Stimulated activated CD8-positive, alpha-beta memory T cell treated with anti-CD3 and anti-CD28 coated beads, Interleukin-2, amount 100 ng/mL, for 1 hour (primary cell): ENCODE measurements at places on chromosomes 7 and 10.

GRCh38 chr7:924541-925231 is 29.8 kb downstream of the ADAP1 start:
- no peak for DNase-seq

- DNase-seq, result no peak
Observed at GRCh38 chr7:129168231-129169021, 20.0 kb upstream of the SMO start.

DNA sequence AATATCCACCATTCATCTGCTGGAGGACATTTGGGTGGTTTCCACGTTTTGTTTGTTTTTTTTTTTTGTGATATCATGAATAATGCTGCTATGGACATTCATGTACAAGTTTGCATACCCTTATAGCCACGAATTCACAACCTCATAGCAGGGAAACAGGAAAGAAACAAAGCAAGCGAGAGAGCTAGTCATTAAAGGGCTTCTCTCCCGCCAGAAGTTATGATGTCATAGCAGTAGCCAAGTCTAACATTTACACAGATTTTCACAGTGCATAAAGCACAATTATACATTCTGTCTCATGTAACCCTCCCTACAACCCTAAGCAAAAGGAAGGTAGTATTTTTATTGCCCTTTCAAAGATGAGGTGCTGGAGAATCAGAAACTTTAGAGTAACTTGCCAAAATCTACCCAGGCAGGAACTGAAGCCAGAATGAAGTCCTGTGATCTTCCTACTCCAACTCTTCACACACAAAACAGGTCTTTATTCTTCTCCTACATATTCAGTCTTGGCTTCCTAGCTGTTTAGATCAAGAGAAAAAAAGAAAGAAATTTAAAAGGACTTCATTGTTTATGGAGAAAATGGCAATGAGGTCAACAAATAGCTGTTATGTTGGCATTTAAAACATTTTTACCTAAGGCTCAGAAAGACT is 33.9 kb upstream of the GPAM start:
- DNase-seq, result no peak

DNA sequence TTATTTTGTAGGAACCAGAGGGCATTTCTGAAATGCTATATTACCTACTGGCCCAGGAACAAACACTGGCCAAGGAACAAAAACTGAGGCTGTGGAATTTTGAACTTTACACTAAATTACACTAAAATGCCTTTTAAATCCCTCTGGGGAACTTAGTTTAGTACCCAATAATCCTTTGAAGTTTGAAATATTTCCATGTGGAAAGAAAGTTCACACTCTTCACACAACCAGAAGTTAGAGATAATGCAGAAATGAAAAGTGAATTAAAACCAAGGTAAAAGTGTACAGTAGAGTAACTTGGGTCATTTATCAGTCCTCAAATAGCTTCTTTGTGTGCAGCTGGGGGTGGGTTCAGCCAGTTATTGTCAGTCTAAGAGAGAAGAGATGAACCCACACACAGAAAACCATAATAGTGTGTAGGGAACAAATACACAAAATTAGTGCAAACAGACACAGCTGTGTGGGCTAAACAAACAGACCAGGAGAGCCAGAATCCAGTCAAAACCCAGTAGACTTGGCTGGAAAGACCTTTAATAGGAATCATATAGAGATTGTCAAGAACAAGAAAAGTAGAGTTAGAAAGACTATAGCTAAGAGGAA is 46.5 kb upstream of the DGKI start:
- DNase-seq, result no peak

DNA sequence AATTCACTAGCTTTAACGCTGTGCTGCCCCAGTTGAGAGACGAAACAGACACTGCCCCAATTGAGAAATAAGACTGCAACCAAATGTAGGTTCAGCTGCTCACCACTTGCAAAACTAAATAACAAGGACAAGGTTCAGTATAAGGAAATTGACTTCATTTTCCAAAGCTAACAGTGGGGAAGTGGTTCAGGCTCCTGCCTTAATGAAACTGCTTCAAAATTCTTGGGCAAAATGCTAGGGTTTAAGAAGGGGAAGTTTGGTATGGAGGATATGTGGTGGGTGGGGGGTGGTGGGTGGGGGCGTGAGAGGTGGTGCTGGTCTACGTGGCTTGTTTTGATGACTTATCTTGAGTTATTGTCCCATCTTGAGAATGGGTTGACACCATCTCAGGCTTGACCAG is 21.8 kb downstream of the MRPL32 start:
- no peak for DNase-seq

DNA sequence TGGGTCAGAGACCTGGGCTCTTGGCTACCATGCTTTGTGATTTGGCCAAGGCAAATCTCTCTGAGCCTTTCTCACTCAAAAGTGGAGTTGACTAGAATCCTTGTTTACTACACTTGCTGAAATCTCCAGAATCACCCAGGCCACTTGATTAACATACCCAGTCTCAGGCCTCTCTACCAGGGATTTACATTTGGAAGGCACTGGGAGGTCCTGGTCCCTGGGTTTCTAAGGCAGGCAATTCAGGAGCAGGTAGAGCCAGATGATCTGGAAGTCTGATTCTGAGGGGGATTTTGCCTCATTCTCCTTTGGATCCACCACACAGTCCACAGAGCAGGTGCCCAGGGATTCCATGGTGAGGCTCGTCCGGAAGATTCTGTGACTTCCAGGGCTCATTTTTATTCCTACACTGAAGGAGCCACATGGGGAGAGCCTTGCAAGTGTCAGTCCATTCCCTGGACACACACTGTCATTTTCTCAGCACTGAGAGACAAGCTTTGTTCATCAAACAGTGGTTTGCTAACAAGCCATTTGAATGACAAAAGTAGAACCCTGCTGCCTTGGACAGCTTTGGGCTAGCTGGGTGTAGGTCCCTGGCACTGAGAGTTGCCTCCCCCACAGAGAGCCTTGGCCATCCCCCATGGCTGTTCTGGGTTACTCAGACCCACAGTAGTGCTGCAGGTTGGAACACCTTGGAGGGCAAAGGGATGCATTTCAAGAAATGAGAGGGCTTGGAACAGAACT is 74.2 kb downstream of the NOC3L start:
- DNase-seq, result no peak

GRCh38 chr7:80060218-80060806 is 74.3 kb upstream of the GNAI1 start:
- no peak for DNase-seq

- DNase-seq, result no peak
Observed at GRCh38 chr10:121282797-121283515, 315.3 kb downstream of the FGFR2 start.

- no peak for DNase-seq
Observed at GRCh38 chr10:133150656-133151055, 9.4 kb upstream of the KNDC1 start.

DNA sequence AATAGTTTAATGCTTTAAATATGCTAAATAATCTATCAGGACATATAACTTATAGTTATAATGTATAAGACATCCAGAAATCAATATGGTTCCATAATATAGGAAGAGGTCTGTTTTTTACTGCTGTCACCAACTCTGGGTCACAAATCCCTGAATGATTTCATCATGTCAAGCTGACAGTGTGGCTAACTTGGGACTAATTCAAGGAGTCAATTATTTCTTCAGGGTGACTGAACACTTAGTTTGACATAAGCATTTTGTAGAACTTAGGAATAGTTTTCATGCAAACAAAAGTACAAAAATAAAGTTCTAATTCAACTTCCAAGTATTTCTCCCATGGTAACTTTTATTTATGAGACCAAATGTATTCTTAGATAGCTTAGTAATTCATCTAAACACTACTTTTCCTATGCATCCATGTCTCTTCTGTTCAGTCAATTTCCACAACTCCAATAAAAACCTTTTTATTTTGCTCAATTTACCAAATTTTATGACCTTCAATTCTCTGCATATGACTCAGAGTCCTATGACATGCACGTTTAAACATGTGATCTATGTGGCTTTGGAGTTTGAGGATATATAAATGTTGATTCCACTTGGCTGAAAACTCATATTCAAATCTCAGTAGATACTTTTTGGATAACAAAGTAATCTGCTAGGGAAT is 40.3 kb upstream of the GNAT3 start:
- no peak for DNase-seq

DNA sequence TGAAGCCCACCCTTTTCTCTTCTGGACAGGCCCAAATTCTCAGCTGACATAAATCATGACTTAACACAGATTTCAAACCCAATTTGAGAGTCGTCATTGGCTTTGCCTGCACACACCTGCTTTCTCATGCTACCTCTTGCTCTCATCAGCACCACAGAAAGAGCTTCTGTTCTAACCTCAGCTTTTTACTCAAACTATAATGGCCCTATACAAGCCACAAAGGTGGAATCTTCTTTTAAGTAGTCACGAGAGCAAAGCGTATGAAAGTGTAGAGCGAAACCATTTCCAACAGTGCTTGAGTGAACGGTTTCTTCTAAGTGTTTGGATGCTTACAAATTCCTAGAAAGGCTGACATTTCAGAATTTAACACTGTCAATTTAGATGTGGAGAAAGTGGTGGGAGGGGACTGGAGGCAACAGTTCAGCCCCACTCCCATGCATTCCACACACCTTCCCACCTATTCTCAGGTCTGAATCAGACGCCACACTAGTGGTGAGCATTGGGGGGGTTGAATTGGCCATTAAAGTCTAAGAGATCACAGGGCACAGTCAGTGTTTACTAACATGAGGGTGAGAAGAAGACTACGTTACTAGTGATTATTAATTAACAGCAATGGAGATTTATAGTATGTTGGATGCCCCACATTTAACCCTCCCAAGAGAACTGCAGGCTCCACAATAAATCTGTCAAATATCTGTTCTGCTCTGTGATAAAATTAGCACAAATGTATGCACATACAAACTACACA is 114.0 kb downstream of the PRKCQ start:
- no peak for DNase-seq

DNA sequence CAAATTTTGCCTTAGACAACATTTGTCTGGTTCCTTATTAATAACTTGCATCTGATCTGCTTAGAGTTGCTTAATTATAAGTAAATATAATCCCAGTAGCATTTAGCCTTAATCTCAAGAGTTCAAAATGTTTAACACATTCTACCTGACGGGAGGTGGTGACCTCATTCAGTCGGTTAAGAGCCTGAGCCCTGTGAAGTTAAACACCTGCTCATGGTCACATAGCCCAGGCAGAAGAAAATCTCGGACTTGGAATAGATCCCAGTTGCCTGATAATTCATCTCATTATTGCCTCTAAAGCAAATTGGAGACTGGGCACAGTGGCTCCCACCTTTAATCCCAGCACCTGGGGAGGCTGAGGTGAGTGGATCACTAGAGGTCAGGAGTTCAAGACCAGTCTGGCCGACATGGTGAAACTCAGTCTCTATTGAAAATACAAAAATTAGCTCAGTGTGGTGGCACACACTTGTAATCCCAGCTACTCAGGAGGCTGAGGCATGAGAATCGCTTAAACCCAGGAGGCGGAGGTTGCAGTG is 18.6 kb upstream of the ASCC1 start:
- no peak for DNase-seq
